ENCODE measurements at places on chromosomes 4 and X.

DNA sequence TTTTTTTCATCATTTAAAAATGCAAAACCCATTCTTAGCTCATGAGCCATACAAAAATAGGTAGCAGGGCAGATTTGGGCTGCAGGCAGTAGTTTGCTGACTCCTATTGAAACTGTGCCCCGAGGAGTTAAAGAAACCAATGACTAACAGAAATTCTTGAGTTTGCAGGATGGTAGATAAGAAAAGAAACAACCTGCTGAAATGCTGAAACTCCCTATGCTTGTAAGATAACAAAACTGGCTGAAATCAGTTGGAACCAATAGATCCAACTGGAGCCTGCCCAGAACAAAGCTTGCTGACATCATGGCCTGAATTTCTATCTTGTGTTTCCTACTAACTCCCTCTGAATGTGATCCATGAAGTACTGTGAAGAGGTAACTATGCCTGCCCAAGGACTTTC is 68.6 kb downstream of the ANOS1 start:
- DNase-seq: no peak

GRCh38 chr4:4664234-4664633 is 122.4 kb upstream of the STX18 start:
- DNase-seq: no peak

GRCh38 chr4:84531689-84532088 is 32.6 kb upstream of the NKX6-1 start:
- DNase-seq: no peak

- no peak for DNase-seq
These were observed 444.1 kb downstream of the BCOR start for GRCh38 chrX:39653691-39654090.

GRCh38 chrX:33160273-33160672 is 51.1 kb downstream of the DMD start:
- DNase-seq: no peak

DNA sequence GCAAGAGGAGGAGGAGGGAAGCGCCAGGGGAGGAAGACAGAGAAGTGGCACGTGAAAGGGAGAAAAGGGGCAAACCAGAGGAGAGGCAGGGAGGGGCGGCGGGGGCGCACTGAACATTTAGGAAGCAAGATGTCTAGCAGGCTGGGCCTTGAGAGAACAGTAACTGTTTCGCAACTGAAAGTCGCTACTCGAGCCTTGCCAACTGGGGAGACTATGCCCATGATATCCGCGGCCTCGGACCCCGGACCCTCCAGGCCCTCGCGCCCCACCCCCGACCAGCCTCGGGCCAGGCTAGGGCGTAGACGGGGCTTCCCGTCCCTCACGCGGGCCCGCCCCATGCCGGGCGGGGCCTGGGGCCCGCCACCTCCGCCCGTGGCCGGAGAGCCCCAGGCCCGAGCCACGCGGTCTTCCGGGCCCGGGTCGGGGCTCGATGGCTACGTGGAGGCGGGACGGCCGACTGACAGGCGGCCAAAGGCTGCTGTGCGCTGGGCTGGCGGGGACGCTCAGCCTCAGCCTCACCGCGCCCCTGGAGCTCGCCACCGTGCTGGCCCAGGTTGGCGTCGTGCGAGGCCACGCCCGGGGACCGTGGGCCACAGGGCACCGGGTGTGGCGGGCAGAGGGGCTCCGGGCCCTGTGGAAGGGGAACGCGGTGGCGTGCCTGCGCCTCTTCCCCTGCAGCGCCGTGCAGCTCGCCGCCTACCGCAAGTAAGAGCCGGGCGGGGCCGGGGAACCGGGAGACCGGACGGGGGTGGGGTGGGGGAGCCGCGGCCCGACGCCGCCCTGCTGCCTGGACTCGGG is at the start of gene SLC25A43:
Gene SLC25A43, plus strand, starts transcription at position 363 of the 798 bp plus-strand sequence. Its CDS starts 68 bp downstream, at position 431.
- DNase-seq: no peak

DNA sequence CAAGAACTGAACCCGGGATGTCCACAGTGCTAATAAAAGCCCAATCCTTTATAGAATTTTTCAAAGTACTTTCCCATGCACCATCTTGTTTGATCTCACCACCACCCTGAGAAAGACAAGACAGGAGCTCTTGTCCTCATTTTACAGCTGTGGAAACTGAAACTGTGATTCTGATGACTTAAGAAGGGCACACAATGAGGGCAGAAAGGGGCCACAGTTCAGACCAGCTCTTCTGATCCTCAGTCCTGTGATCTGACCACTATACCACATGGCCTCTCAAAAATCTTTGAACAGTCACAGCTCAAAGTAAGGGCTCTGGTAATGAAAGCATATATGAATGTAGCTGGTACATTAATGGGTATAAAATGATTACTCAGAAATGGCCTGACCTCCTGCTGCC is 127.3 kb upstream of the CPEB2 start:
- no peak for DNase-seq

DNA sequence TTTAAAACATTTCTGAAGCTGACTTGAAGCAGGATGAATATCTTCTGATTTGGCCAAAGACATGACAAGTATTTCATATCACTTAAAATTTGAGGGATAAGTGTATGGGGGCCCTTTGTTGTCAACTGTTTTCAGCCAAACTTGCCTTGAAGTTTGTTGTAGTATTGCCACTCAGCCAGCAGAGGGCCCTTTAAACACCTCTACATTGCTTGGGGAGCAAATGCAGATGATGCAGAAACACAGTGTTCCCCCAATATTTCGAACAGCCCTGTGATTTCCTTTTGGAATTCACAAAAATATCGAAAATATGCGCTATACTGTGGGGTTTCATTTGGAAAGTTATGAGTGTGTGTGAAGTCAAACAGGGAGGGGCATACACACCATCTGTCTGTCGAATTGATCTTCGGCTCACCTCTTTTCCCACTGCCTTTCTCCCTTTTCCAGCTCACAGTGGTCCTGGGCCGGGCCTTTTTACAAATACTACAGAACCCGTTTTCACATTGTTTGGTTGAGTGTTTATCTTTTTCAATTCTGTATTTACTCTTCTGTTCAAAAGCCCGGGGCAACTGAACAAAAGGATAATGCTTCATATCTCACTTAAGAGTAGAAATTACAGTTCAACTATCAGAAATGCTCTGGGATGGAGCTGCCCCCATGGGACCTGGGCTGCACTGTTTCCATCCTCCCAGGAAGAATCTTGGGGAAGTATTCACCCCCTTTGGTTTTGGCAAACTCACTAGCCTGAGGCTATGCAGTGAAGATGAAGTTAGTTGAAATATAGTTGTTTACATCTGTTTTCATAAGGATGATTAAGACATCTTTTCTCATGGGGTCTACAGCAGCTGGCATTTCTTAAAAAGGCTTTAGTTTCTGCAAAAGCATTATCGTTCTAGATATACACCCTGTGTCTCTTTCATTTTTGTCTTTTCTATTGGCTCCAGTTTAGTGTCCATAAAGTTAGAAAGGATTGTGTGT is 137.6 kb downstream of the EGF start:
- DNase-seq: no peak

GRCh38 chr4:15794905-15795304 is 16.8 kb downstream of the CD38 start:
- no peak for DNase-seq

GRCh38 chr4:61149278-61149677 is 50.8 kb upstream of the ADGRL3 start:
- DNase-seq: no peak

DNA sequence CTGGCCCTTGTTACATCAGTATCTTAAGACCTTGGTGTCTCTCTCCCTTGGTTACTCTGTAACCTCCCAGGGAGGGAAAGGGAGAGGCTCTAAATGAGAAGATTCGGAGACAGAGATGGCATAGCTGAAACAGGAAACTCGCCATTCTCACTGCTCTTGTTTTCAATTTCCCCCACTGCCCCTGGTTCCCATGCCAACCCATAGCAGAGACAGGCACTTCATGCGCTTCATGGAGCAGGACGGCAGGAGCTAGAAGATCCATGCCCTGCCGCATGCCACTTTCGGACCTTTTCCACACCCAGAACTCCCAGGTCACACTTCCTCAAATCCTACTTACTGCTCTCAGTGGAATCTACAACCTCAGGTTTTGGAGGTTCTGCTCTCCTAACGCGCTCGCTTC is 3.1 kb downstream of the ZMYM3 start:
- DNase-seq: no peak

DNA sequence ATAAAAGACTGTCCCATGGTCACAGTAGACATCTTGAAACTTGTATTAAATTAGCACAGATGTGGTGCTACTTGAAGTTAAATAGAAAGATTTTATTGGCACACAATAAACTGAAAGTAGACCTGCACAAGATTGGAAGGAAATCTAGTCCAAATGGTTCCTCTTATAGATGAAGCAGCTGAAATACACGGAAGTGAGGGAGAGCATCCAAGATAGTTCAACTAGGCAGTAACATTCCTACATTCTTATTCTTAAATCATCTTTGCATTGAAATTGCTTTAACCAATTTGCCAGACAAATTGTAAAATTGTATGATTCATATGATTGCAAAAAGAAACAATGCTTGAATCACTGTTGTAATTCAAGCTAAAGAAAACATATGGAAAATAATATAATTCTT is 87.6 kb upstream of the VCX3B start:
- no peak for DNase-seq

DNA sequence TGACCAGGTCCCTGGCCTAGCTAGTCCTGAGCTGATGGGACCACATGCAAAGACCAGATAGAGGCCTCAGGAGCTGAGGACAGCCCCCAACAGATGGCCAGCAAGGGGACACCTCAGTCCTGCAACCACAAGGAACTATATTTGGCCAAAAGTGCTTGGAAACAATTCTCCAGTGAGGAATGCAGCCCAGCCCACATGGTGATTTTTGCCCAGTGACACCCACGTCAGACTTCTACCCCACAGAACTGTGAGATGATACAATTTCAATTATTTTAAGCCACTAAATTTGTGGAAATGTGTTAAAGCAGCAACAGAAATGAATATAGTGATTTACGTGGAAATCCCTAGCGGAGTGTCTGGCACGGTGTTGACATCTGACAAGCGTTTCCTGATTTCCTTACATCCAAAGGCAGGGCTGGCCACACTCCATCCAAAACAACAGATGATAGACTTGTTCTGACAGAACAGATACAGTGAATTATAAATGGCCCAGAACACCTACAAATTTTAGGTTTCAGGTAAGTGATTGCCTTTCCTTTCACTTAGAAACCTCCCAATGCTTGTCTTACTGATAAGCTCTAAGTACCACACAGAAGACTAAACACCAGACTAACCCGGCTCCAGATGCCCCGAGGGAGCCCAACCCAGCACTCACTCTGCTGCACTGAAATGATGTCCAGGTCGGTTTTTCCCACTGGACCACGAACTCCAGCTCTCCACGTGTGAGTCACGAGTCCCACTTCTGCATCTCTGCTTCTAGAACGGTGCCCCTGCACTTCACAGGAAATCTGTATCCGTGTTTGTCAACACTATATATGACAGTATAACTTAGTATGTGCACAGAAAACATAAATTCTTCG is 5.8 kb downstream of the AFAP1 start:
- no peak for DNase-seq

DNA sequence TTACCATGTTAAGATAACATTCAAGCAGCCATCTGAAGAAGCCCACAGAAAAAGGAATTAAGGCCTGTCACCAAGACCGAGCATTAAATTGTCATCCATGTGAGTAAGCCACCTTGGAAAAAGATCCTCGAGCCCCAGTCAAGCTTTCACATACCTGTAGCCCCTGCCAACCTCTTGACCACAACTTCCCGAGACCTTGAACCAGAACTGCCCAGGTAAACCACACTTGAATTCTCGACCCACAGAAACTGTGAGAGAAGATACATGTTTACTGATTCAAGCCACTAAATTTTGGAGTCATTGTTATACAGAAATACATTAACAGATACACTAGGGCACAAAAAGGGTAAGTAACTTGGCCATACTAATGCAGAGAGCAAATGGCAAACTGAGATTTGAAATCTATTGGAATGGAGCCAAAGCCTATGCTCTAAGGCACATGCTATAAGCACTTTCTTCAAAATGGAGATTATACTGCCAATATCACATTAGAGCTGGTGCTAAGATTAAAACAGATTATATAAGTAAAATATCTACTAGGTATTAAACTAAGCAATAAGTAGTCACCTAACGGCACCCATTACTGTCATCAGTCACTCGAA is 49.5 kb downstream of the FAM13A start:
- DNase-seq: no peak

- DNase-seq: no peak
These were observed 67.7 kb downstream of the UGT2A3 start for GRCh38 chr4:68883870-68884269.

DNA sequence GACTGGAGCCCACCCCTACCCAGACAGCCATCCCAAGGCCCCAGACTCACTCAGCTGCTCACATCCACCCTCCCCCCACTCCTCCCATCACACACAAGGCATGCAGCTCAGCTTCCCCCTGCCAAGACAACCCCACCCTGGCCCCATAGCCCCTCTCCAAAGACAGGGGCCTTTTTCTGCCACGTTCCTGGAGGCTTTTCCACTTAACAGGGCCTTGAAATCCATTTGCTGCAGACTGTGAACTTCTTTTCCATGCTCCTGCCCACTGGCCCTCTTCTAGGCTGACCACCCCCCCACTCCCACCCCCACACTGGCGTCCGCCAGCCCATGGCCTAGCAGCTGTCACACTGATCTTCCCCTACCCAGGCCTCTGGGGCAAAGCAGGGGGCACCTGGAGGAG is 76.0 kb downstream of the PJA1 start:
- DNase-seq: no peak

- DNase-seq: no peak
These were observed 47.7 kb downstream of the KLF8 start for GRCh38 chrX:56279863-56280262.

All from activated CD4-positive, alpha-beta T cell treated with anti-CD3 and anti-CD28 coated beads for 1 hour (primary cell).